T-helper 17 cell (primary cell): ENCODE measurements at places on chromosomes 13 and 19.
A peak's percentile ranks its signal among the peaks of the same experiment; 100 is the strongest.

DNA sequence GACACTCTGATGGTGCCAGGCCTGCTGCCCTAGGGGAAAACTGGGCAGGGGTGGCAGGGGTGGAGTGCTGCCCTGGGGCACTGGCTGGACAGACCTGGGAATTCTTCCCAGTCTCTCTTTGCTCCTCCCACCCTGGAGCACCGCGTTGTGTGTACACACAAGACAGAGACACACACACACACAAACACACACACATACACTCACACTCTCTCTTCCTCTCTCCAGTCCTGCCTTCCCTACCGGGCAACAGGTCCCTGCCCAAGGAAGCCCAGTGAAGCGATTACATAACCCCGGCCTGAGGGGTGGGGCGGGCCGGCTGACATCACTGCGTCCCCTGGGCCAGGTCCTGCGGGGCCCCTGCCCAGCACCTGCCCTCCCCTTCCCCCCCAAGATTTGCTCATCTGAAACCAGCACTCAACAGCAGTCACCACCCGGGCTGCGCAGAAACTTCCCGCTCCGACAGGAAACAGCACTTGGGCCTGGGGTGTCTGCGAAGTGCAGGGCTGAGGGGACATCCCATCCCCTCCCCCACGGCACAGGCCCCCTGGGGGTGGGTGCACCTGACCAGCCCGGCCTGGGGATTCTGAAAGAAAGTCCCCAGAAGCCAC lies 1.2 kb downstream of the MKNK2 start:
- peak; percentile 38 for DNase-seq
- peaks cover 2% of the 10 kb centered on the region for H3K36me3 ChIP-seq
- H3K27me3 ChIP-seq, result no peaks in the 10 kb centered on the region
- peak overlapping the region; percentile 84 for H3K27ac ChIP-seq

GRCh38 chr13:28505543-28506135 lies 10.7 kb upstream of the FLT1 start:
- no peak overlapping the region for H3K27ac ChIP-seq
- H3K27me3 ChIP-seq, result peaks cover 22% of the 10 kb centered on the region
- DNase-seq, result no peak
- H3K36me3 ChIP-seq, result peaks cover 2% of the 10 kb centered on the region
- H3K4me1 ChIP-seq, result peaks cover 5% of the 10 kb centered on the region

DNA sequence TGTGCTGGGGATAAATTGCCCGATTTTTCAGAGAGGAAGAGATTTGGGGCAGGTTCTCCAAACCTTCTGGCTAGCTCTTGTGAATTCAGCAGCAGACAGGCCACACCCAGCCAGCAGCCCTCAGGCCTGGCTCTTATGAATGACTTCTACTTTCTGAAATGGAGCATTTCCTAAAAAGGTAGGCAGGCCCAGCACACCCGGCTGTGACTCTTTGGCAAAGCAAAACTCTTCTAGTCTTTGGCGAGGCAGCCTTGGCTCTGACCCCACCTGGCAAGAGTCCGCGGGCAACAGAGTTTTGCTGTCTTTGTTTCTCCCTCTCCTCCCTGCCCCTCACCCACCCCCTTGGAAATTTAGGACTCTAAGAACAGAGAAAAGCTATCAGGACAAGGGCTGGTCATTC lies 221.2 kb downstream of the ZNF536 start:
- peaks cover 2% of the 10 kb centered on the region for H3K4me1 ChIP-seq
- peaks cover 18% of the 10 kb centered on the region for H3K27me3 ChIP-seq
- no peak overlapping the region for H3K4me3 ChIP-seq
- no peak for DNase-seq

GRCh38 chr13:26629260-26629825 lies 71.9 kb downstream of the WASF3 start:
- no peak overlapping the region for H3K27ac ChIP-seq
- no peaks in the 10 kb centered on the region for H3K4me1 ChIP-seq
- H3K27me3 ChIP-seq, result no peaks in the 10 kb centered on the region
- no peak overlapping the region for H3K4me3 ChIP-seq

DNA sequence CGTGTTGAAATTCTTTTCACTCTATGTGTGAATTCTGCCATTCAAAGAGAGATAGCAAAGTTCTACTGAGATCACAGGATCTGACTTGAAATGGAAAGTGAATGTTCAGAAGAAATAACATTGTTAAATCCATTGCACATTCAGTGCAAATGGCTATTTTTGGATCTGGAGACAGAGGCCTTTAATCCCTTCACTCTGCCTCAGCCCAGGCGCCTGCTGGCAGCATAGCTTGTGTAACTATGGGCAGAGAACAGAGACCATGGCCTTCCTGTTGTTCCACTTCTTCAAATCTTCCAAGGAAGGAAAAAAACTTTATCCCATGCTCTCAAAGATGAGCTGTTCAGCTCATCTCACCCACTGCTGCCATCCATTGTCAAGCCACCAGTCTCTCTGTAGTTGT lies 265.4 kb downstream of the LMO7 start:
- peaks cover 4% of the 10 kb centered on the region for H3K4me1 ChIP-seq
- H3K4me3 ChIP-seq, result no peak overlapping the region
- no peak for DNase-seq
- H3K27me3 ChIP-seq, result peaks cover 35% of the 10 kb centered on the region
- H3K27ac ChIP-seq, result no peak overlapping the region

- no peak overlapping the region for H3K27ac ChIP-seq
- peaks cover 5% of the 10 kb centered on the region for H3K27me3 ChIP-seq
- H3K4me1 ChIP-seq, result peaks cover 13% of the 10 kb centered on the region
- H3K36me3 ChIP-seq, result peaks cover 5% of the 10 kb centered on the region
- no peak overlapping the region for H3K4me3 ChIP-seq
Observed at GRCh38 chr13:42875475-42876269, 94.3 kb downstream of the FAM216B start.

DNA sequence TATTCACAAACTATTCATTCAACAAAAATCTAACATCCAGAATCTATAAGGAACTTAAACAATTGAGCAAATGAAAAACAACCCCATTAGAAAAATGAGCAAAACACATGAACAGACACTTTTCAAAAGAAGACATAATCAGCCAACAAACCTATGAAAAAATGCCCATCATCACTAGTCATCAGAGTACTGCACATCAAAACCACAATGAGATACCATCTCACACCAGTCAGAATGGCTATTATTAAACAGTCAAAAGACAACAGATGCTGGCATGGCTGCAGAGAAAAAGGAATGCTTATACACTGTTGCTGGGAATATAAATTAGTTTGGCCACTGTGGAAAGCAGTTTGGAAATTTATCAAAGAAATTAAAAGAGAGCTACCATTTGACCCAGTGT lies 487.6 kb downstream of the GPC6 start:
- no peaks in the 10 kb centered on the region for H3K4me1 ChIP-seq
- no peaks in the 10 kb centered on the region for H3K27me3 ChIP-seq
- no peak for DNase-seq
- no peaks in the 10 kb centered on the region for H3K36me3 ChIP-seq
- no peak overlapping the region for H3K27ac ChIP-seq
- H3K4me3 ChIP-seq, result no peak overlapping the region

GRCh38 chr19:28402701-28403290 lies 810.2 kb downstream of the UQCRFS1 start:
- no peak overlapping the region for H3K27ac ChIP-seq
- no peaks in the 10 kb centered on the region for H3K36me3 ChIP-seq
- no peak overlapping the region for H3K4me3 ChIP-seq
- DNase-seq, result no peak
- no peaks in the 10 kb centered on the region for H3K4me1 ChIP-seq

DNA sequence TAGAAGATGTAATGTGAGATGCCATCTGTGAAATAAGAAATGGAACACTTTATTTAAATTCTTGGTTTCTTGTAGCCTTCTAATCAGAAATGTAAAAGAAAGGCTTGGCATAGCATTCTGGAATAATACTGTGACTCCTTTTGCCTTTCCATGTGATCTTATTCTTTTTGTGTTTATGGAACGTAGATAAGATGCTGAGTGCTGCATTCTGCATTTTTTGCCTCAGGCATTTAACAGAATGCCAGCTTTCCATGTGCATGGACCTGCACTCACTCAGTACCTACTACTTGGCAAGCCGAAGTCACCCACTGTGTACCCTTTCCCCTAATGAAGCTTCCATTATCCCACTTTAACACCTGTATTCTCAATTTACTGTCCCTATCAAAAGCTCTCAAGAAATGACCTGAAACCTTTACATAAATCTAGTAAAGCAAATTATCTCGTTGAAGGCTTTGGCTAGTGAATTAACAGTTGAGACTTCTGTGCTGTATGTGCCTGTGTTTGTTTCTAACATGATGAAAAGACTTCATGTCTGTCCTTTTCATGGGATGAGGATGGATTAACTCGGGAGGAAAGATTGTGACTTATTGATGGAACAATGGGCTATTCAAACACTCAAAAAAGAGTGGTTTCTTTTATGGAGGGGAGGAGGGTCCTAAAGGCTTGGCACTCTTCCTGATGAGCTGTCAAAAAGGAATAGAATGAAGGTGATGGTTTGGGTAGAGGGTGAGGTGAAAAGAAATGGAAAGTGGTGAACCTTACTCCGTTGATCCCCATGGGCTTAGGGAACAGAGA lies 44.7 kb upstream of the FRY start:
- H3K27ac ChIP-seq, result peak overlapping the region; percentile 5
- H3K4me3 ChIP-seq, result no peak overlapping the region
- H3K27me3 ChIP-seq, result no peaks in the 10 kb centered on the region

- no peak for DNase-seq
- peak overlapping the region; percentile 25 for H3K4me3 ChIP-seq
- H3K27ac ChIP-seq, result peak overlapping the region; percentile 97
- H3K36me3 ChIP-seq, result no peaks in the 10 kb centered on the region
- H3K27me3 ChIP-seq, result no peaks in the 10 kb centered on the region
Observed at GRCh38 chr19:10748927-10749434, 31.1 kb downstream of the DNM2 start.

DNA sequence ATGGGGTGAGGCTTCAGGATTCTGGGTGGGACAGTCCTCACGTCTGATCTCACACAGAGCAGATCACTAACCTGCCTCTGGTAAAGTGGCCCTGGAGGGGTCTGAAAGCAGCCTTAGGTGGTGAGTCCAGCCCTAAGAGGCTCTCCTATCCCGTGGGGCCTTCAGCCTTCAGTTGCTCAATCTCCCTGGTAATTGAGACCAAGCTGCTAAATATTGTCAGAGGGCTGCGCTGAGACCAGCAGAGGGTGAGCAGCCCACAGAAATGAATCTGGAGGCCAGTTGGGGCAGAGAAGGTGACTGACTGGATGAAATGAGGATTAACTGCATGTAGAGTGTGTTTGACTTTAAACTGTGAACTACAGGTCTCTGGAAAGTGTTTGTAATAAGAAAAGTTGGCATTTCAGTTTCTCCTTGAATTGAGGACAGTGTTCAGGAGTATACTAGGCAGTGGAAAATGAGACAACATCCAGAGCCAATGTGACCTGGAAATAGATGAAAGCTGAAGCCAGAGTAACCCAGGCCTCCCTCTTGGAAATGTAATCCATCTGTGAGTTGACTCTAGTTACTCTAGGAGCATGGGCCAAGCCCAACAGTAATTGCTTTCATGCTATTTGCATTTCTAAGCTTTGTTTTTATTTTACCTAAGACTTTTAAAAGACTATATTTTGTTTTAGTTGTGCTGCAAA lies 14.3 kb upstream of the HSPH1 start:
- H3K4me1 ChIP-seq, result peaks cover 3% of the 10 kb centered on the region
- no peak overlapping the region for H3K4me3 ChIP-seq
- H3K36me3 ChIP-seq, result no peaks in the 10 kb centered on the region
- DNase-seq, result no peak
- H3K27me3 ChIP-seq, result peaks cover 26% of the 10 kb centered on the region
- H3K27ac ChIP-seq, result no peak overlapping the region

- H3K27me3 ChIP-seq, result no peaks in the 10 kb centered on the region
- DNase-seq, result no peak
- H3K27ac ChIP-seq, result peak overlapping the region; percentile 100
- peaks cover 4% of the 10 kb centered on the region for H3K36me3 ChIP-seq
- H3K4me1 ChIP-seq, result peaks cover 61% of the 10 kb centered on the region
Observed at GRCh38 chr13:98490195-98490836, 86.6 kb downstream of the STK24 start.

DNA sequence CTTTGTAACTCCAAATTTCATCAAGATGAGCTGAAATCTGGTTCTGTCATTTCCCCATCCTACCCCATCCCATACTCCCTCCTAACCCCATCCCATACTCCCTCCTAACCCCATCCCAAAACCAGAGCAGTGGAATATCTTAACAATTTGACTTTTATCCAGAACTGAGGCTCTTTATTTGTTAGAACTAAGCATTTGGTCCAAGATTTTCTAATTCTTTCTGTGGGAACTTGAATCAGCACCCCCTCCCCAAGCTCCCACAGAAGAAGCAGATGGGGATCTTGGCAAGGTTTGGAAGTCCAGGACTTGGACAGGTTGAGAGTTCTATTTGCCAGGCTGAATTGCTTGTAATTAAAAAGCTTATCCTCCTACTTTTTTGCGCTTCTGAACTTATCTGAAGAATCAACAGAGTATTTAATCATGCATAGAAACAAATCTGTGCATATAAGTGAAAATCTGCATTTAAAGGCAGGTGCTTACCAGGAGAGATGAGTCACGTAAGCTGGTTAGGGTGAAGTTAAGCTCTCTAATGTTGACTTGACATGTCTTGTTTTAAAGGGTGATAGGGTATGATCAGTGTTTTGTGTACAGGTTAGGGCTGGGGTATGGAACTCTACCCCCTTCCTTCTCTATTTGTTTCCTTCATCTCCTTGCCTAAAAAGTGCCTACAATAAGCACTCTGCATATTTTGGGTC lies 111.1 kb downstream of the COG6 start:
- H3K4me3 ChIP-seq, result no peak overlapping the region
- H3K4me1 ChIP-seq, result peaks cover 7% of the 10 kb centered on the region
- no peaks in the 10 kb centered on the region for H3K27me3 ChIP-seq
- peaks cover 3% of the 10 kb centered on the region for H3K36me3 ChIP-seq
- DNase-seq, result no peak
- H3K27ac ChIP-seq, result no peak overlapping the region

GRCh38 chr13:30908416-30908980 lies 2.4 kb downstream of the MEDAG start:
- no peak overlapping the region for H3K27ac ChIP-seq
- no peak for DNase-seq
- peaks cover 6% of the 10 kb centered on the region for H3K36me3 ChIP-seq
- peaks cover 51% of the 10 kb centered on the region for H3K27me3 ChIP-seq

DNA sequence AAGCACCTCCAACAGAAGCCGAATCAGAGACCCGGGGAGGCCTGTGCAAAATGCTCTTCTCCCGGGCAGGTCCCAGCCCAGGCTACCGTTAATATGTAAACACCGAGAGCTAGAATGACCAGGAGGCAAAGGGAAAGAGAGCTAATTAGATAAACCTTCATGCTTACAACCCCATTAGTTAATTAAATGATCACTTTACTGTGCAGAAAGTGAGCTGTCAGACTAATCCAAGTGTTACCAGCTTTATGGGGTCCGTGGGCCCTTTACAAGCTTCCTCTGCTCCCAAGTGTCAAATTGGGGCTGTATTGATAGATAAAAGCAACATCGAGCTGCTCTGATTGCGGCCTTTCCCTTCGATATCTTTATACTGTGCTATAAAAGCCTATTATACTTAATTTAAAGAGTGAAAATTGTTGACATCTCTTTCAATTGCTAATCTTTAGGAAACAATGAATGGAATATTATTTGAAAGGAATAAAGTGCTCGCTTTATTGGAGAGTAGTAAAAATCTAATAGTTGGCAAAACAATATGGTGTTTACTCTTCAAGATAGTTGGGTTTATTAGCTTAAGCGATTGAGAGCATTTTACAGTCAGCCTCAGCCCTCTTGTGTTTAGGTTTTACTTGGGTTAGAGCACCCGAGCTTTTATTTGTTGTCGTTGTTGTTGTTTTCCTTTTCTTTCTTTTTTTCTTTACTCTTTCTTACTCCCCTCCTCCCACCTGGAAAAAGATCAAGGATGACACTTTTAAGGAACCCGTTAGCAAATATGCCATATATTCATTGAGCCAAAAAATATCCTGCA lies 189.3 kb upstream of the GPR12 start:
- H3K4me3 ChIP-seq, result no peak overlapping the region
- H3K36me3 ChIP-seq, result no peaks in the 10 kb centered on the region
- H3K27me3 ChIP-seq, result peaks cover 19% of the 10 kb centered on the region
- DNase-seq, result no peak
- peaks cover 3% of the 10 kb centered on the region for H3K4me1 ChIP-seq

GRCh38 chr19:48372904-48373303 lies 8.7 kb downstream of the SYNGR4 start:
- H3K4me3 ChIP-seq, result no peak overlapping the region
- no peak for DNase-seq
